Activated naive CD4-positive, alpha-beta T cell treated with anti-CD3 and anti-CD28 coated beads, Interleukin-2, amount 50 U/mL, for 72 hours (primary cell): ENCODE measurements at places on chromosomes 3 and 15.

DNA sequence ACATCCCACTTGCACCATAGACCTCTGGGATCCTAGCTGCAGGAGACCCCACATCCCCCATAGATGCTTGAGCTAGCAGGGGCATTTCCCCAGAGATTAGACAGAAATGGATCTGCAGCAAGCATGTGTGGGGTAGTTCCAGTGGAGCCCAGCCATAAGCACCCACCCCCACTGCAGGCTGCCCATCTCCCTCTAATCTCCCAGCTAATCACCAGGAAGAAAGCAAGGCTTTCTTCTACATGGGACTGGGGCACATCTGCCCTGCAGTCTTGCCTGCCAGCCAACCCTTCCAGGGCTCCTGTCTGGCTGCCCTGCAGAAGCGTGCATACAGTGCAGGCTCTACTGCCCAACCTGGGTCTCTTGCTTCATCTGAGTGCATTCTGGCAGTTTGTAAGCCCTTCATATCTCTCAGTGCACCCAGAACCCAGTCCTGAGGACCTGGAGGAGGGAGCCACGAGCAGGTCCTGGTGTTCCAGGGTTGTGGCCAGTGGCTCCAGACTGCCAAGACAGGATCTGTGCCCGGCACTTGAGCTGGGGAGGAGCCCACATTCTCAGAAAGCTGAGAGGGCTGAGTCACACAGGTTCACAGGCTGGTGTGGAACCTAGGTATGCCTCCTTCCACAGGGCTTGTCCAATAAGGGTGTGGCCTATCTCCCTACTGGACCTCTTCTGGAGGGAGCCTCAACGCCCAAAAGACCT lies 49.9 kb upstream of the IGSF11 start:
- no peak for DNase-seq

DNA sequence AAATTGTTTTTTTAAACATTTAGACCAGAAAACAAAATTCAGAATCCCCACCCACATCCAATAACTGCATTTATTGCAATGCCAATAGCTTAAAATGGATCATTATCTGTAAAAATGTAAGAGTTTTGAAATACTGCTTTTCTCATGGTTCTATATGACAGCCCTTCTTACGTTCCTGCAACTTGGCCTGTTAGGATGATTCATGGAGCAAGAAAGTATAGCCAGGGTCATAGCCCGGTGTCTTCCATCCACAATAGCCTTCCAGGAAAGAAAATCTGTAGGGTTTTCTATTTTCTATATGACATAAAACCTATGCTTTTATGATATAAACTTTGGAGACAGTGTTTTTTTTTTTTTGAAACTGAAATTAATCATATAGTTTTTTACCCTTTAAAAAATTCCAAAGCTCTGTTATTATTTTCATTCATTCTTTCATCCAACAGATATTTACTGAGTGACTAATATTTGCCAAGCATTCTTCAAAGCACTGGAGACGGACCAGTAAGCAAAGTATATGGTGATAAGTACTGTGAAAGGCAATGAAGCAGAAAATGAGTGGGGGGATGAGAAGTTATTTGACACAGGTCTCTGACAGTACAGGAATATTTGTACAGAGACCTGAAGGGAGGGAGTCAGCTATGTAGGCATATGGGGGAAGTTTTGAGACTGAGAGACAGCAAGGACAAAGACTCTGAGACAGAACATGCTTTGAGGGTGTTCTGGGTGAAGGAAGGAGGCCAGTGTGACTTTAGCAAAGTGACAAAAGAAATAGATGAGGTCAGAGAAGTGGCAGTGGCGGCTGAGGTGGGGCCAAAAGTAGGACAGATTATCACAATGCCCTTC lies 29.0 kb upstream of the SLC2A2 start:
- DNase-seq, result no peak

DNA sequence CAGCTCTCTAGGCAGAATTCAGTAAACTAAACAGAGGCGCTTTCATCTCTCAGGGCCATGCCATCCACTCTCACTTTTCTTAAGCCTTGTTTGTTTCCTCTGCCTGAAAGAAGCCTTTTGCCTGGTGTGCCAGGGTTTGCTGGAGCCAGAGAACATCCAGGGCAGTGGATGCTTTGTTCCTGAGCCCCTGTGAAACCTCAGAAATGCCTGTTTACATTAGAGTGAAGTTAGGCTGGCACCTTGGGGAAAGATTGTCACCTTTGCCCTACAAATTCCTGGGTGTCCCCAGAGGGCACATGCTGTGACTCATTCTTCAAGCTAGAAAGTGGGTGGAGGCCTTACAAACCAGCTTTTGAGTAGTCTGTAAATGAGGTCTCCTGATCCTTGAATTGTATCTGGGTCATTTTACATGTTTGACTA lies 10.7 kb upstream of the TRAK1 start:
- DNase-seq, result peak; percentile 38

- no peak for DNase-seq
Measured at GRCh38 chr3:57079474-57079831, 19.0 kb downstream of the SPATA12 start.

GRCh38 chr15:24823473-24823872 lies 131.3 kb upstream of the SNRPN start:
- no peak for DNase-seq

DNA sequence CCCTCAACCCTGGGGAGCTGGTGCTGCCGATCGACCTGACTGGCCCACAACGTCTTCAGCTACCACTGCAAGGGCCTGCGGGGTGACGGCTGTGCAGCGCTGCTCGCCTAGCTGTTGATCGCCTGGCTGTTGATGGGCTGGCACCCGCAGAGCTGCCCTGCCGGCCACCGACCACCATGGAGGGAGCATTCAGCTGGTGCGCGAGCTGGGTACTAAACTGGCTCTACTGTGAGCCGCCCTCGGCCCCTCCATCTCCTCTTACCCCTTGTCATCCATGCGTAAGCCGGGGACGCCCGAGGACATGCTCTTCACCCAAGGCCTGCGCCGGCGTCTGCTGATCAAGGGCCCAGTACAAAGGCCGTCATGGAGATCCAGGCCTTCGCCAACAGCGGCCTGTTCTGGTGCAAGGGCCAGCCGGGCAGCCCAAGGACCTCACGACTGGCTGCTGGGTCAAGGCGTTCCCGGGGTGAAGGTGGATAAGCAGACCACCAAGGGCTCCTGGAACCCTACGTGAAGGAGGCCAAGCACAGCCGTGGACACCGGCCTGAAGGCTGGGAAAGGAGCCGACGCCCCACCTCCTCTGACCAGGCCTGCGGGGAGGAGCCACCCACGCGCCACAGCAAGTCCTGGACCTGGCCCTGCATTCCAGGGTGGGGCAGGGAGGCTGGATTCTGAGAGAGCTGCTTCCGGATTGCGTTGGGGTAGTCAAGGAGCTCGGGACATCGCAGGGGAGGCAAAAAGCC lies 46.9 kb downstream of the SFMBT1 start:
- no peak for DNase-seq

- DNase-seq, result no peak
Measured at GRCh38 chr3:126149256-126149902, 31.0 kb downstream of the ALDH1L1 start.
